ENCODE measurements at places on chromosomes 6 and 20.

GRCh38 chr6:98942263-98942803 lies 5.4 kb downstream of the FBXL4 start:
- no peak for DNase-seq

GRCh38 chr20:61895016-61895415 lies 170.7 kb downstream of the TAF4 start:
- no peak for DNase-seq

DNA sequence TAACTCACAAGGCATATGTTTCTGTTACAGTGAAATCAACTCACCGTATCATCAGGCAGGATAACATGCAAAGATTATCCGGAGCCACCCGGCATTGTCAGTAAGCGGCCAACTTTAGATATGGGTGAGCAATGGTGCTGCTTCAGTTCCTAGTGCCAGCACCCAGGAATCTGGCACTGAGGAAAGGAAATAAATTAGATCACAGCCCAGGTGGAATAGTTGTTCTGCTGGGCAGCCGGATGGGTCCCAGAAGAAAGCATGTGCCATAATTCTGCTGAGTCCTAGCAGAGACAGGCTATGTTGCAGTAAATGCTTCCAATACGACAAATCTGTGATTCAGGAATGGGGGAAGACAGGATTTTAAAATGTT lies 183.6 kb upstream of the SPTLC3 start:
- no peak for DNase-seq

- no peak for DNase-seq
Measured at GRCh38 chr6:137146206-137146605, 27.2 kb downstream of the IL22RA2 start.

DNA sequence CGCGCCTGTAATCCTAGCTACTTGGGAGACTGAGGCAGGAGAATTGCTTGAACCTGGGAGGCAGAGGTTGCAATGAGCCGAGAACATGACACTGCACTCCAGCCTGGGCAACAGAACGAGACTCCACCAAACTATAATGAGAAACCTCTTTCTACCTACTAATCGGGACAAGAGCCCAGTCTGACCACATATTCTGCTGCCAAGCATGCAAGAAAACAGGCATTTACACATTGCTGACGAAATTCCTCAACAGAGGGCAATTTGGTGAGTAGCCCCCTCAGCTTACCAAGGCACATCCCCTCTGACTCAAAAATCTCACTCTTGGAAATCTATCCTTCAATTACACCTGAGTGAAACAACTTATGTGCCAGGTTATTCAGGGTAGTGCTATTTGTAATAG lies 81.2 kb downstream of the SLC23A2 start:
- DNase-seq: no peak

GRCh38 chr6:46651816-46652215 lies 802 bp downstream of the CYP39A1 start:
- DNase-seq: no peak

DNA sequence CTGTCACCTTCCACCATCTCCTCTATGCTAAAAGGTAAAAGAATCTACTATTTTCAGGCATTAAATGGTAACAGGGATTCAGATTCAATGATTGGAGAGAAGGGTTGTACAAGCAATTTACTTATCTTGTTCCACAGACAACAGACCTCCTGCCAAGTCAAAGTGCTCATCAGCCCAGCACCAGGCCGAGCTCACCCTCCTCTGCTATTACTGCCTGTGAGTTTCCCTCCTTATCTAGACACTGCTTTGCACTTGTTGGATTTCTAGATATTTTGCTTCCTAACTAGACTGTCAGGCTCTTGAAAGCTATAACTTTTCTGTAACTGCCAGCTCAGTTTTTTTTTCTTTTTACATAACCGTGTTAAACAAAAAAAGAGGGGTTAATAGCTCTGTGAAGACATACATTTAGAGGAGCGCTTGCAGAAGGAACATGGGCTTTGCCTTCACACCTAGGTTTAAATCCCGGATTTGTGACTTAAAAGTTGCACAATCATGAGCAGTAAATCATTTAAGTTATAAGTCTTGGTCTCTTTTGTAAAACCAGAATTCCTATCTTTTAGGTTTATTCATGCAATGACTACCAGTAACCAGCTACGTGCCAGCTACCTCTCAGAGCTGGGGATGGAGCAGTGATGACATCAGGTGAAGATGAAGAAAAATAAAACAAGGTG lies 1.1 kb upstream of the FAM162B start:
- no peak for DNase-seq

DNA sequence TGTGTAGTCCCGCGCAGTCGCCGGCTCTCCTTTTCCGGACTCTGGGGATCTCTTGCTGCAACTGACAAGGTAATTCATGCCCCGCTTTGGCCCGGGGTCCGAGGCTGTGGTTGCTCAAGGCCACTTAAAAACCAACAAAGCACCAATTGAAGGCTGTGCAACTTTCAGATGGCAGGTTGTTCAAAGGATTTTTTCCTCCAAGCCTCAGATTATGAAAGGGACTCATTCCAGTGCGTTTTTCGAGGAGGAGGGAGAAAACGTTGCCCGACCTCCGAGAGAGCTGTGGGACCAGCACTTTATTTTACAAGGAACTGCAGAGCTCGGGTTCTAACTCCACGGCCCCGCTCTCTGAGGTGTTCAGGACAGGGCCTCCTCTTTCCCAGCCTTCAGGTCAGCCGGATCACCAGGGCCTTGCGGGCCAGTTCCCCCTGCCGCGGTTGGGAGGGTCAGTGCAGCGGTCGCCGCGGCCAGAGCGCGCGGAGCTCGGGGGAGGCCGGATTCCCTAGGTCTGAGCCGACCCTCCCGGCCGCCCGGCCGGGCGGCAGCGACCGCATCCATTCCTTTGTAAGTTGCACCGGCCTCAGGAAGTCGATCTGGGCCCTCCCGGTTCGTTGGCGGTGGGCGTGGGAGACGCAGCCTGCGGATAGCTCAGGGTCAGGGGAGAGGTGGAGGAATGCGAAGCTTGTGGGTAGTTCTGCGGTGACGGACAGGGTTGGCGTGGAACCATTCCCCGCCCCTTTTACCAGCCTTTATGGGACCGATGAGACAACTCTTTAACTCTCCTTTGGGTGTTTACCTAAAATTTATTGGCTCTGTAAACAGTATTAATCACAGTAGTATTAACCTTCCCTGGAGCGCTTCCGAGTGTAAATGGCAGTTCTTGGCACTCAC lies 1.6 kb downstream of the UTRN start:
- peak; percentile 10 for DNase-seq

GRCh38 chr6:153616506-153616905 lies 422.5 kb upstream of the OPRM1 start:
- DNase-seq: no peak

- DNase-seq: no peak
Measured at GRCh38 chr6:168619560-168620314, 178.8 kb downstream of the SMOC2 start.

- no peak for DNase-seq
Measured at GRCh38 chr6:617456-618100, 39.3 kb downstream of the HUS1B start.

DNA sequence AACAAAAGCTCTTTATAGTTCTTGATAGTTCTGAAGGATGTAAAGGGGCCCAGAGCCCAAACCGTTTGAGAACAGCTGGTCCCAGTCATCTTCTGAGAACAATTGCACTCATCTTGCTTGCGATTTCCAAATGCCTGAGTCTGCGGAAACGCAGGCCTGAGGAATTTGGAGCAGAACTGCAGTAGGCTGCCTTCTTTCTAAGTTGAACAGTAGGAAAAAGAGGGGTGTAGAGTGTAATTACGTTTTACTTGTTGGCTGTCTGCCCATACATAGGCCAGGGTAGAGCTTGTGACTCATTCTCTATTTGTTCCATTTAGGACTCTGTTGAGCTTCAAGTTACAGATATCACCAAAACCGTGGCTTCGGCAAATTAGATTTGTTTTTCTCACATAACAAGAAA lies 42.0 kb upstream of the KIF16B start:
- DNase-seq: no peak

DNA sequence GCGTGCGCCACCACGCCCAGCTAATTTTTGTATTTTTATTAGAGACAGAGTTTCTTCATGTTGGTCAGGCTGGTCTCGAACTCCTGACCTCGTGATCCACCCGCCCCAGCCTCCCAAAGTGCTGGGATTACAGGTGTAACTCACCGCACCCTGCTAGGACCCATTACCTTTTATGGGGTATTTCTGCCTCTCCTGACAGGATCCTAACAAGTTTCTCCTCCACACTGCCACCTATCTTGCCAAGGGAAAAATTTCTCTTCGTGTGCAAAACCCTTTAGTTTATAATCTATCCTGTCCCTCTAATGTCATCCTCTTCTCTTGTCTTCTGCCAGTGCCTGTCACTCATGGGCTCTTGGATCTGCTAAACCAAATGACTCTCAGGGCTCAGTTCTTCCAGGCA lies 1.9 kb downstream of the STMND1 start:
- DNase-seq: no peak

Measured in hippocampal formation (tissue), 2 donors.